ENCODE measurements at places on chromosomes 6 and 20.

- no peak for DNase-seq
Measured at GRCh38 chr6:117485433-117485832, 3.0 kb downstream of the DCBLD1 start.

DNA sequence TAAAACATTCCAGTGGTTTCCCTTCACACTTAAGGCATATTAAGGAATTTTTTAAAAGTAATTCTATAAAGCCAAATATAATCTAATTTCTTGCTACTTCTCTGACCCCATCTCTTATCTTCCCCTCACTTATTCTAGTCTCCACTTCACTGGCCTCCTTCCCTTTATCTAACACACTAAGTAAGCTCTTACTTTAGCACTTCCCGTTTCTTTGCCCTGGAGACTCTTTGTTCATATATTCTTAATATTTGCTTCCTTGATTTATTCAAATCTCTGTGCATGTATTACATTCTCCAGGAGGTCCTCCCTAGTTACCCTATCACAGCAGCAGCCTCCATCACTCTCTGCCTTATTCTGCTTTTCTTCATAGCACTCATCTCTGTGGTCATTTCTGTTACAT, 20.3 kb downstream of the GTPBP2 start:
- DNase-seq, result no peak

- DNase-seq, result peak; percentile 78
Measured at GRCh38 chr6:27871924-27872638, 40.1 kb downstream of the OR2B2 start.

GRCh38 chr6:142345261-142345660, 43.5 kb downstream of the ADGRG6 start:
- DNase-seq, result no peak

GRCh38 chr20:49704932-49705336, 8.7 kb downstream of the B4GALT5 start:
- no peak for DNase-seq

GRCh38 chr6:55495277-55495676, 83.7 kb downstream of the HMGCLL1 start:
- DNase-seq, result no peak

- no peak for DNase-seq
Measured at GRCh38 chr20:50446351-50447101, 63.7 kb upstream of the PTPN1 start.

- no peak for DNase-seq
Measured at GRCh38 chr20:8860011-8860495, 208.8 kb upstream of the PLCB4 start.

DNA sequence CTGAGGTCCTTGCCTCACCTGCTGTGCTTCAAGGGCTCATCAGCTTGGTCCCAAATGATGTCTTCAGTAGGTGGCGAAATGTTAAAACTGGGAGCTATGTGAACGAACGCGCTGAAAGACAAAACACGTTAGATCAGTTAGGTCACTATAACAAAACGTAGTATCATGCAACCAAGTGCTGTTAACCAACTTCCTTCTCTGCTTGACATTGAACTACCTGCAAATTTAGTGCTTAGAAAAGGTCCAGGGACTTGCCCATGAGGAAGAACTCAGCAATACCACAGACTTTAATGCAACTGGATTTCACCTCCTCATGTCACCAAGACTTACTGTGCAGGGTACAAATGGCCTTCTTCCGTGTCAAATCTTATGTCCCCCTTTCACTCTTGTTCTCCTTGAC, 24.8 kb downstream of the BACH2 start:
- DNase-seq, result no peak

DNA sequence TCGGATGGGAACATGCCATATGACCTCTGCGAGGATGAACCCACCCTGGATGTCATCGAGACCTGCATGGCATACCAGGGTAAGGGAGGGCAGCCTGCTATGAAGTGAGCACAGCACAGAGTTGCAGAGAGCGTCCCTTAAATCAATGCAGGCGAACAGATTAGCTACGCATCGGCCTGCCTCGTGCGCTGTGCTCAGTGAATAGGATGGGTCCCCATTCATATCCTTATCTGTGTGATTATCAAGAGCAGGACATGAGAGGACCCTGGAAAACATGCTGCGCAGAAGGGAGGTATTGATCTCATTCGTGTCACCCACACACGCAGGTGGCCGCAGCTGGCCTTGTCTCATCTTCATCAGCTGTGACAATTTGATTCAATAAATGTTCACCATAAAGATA, 25.6 kb upstream of the FAM83D start:
- DNase-seq, result no peak

GRCh38 chr6:35050757-35051330, 90.3 kb downstream of the TCP11 start:
- DNase-seq, result no peak

- no peak for DNase-seq
Measured at GRCh38 chr20:57921676-57922075, 211.9 kb upstream of the PMEPA1 start.

DNA sequence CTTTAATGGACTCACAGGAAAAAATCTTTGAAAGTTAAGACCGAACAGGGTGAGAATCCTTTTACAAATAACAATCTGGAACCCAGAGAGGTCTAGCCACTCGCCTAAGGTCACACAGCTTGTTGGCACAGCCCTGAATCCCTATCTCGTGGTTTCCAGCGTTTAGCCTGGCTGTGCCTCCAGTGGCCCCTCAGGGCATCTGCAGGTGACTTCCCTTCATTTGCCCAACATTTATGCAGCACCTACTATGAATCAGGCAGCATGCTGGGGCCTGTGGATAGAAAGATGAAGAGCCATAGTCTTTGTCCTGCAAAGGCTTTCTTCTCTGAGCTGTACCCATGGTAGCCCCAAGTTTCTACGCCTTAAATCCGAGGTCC, 2.6 kb upstream of the NR2E1 start:
- no peak for DNase-seq

- DNase-seq, result no peak
Measured at GRCh38 chr20:10861090-10861489, 187.3 kb upstream of the JAG1 start.

- DNase-seq, result peak; percentile 39
Measured at GRCh38 chr6:89298680-89299465, 16.2 kb downstream of the GABRR2 start.
